GM12864 (cell line): ENCODE measurements at places on chromosomes 12 and 14.

DNA sequence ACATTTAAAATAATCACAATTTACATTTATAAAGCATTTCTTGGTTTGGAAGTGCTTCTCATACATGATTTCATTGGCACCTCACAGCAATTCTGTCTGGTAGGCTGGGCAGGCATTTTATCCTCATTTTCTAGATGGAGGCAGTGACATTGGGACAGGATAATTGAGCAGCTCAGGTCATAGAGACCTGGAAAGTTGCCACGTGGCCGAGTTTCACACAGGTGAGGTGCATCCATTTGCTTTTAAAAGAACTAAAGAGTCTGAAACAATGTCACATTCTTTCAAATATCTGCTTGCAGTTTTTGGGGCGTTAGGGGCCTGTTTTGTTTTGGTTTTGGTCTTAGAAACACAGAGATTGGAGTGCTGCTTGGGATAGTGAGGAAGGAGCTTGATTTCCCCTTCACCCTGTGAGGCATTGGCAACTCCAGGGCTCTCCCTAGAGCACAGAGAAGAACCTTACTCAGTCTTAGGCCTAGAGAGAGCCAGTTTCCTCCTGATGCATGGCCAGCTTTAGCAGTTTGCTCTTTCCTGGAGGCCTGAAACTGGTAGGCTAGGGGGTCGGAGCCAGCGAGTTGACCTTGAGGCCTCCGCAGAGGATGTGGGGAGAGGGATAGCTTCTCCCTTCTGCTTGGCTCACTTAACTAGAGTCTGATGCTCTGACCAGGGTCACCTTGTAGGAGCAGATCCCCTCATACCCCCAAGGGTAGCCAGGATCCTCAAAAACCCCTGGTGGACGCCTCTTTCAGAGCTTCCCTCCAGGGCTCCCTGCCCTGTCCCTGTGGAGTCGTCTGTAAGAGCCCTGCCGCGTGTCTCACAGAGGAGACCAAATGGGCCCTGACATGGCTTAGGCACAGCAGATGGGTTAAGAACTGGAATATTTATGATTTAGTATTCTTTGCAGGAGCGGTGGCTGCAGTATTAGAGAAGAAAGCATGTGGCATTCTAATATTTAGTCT lies 34.9 kb upstream of the JDP2 start:
- no peak for DNase-seq

- no peak for DNase-seq
Measured at GRCh38 chr12:24553259-24553658, 395.6 kb downstream of the BCAT1 start.

GRCh38 chr12:12925388-12925787 lies 26.6 kb downstream of the GPRC5D start:
- DNase-seq, result no peak

- DNase-seq, result no peak
Measured at GRCh38 chr12:117279606-117280005, 81.8 kb downstream of the NOS1 start.

- no peak for DNase-seq
Measured at GRCh38 chr14:35197015-35197414, 74.7 kb downstream of the PRORP start.

DNA sequence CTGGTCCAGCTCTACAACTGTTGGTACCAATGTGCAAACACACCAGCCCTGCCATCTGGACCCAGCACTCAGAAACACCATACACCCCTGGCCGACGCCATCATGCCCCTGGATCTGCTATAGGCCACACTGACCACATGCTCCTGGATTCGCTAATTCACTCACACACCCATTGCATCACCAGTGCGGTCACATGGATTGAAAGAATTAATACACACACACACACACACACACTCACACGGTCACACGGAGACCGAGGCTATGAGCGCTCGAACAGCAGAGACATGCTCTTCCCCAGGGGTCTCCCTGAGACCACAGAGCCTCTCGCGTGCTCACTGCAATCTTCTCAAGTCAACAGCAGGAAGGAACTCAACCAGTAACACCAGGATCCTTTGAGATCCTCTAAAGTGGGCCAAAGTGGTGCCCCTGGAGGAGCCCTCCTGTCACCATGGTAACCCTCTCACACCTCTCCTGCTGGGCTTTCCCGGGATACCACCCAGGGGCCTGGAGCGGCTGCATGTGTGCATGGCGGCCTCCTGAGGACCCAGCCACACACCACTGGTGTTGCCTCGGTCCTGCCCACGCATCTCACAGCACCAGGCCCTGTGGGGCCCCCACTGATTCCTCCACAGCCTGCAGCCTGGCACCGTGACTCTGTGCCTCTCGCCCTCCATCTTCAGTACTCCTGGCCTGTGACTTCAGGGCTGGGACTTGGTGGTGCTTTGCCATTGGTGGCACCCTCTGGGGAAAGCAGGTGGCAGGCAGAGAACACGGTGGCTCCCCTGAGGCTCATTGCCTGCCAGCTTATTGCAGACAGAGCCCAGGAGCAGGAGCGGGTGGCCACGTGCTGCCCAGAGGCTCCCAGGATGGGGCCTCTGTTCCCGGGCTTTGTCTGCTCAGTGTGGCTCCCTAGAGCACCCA lies 15.1 kb downstream of the LRTM2 start:
- no peak for DNase-seq
